Erythroblast (primary cell): ENCODE measurements at places on chromosomes 4 and X.

GRCh38 chrX:65536291-65536690, 1.7 kb upstream of the LAS1L start:
- DNase-seq: no peak

- DNase-seq: no peak
These were observed 74.0 kb downstream of the AFF2 start for GRCh38 chrX:148574237-148574973.

DNA sequence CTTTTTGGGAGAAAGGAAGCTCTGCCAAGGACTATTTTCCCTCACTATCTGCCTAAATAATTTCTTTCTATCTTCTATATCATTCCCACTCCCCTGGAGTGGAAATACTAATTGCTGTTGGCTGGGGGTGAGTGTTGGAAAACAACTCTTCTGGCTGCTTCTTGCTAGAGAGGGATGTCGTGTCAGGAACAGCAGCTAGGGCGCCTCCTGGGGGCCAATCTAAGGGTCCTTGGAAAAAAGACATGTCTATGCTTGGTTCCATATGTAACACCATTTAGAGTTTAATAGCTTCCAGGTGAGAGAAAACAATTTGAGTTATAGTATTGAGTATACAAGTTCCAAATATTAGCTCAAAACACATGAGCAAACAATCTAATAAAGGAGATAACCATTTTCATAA, 111.3 kb downstream of the MAGEE1 start:
- DNase-seq: no peak

GRCh38 chr4:113434247-113434587, 327.3 kb downstream of the CAMK2D start:
- no peak for DNase-seq
